ENCODE measurements at places on chromosomes 2 and 18.

DNA sequence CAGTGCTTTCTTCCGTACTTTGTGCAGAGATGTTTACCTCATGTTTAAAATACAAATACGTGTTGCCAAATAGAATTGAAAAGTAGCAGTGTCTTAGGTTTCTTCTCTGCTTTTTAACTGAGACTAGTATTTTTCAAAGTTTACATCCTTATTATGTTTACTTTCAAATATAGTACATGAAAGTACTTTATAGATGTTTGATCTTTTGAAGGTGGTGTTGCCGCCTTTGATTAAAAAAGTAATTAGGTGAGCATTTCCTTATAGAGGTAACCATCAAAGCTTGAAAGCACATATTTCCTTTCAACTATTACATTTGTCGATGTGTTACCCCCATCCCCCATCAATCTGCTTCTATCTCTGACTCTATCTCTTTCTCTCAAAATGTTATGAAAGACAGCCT is 87.0 kb downstream of the CERS6 start:
- no peak for DNase-seq

- no peak for DNase-seq
Measured at GRCh38 chr18:392928-393573, 107.5 kb downstream of the COLEC12 start.

GRCh38 chr18:26407736-26408601 is 140.4 kb downstream of the KCTD1 start:
- DNase-seq = no peak

DNA sequence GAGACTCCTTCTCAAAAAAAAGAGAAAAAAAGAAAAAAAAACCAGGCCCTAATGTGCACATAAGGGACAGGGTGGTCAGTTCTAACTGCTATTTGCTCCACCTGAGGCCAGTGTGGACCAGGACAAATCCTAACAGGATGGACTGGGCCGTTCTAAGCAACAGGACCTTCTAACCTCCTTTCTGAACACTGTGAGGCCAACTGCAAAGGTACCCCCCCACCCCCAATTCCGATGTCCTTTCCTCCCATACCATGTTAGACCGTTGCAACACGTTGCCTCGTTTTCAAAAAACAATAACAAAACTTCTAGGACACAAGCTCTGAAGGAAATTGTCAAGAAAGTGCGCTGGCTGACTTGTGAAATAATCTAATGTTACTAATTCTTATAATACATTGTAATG is 1.2 kb downstream of the THAP4 start:
- no peak for DNase-seq

GRCh38 chr2:238857959-238858358 is 10.1 kb downstream of the TWIST2 start:
- DNase-seq = no peak
